NCI-H446 (cell line): ENCODE measurements at places on chromosomes 16 and 17.

GRCh38 chr17:56819431-56820145 is 14.1 kb downstream of the C17orf67 start:
- peak; percentile 28 for DNase-seq

DNA sequence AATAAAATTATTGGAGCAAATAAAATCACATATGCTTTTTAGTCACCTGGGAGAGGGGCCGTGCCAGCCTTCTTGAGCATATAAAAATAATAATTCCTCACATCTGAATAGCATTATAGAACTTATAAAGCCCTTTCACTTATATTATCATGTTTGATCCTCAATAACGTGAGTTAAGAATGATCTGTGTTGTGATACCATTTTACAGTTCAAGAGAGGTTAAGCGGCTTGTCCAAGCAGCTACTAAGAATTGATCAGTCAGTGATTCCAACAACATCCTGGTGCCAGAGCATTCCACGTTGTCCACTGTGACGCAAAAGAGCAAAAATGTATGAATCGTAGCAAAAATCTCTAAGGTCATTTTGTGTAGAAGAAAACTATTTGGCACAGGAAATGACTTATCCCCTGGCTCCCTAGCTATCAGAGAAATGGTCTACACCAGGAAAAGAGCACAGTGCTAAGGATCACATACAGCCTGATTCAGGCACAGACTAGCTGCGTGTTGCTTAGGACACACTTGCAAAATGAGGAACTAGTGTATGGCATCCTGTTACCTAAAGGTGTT is 33.0 kb downstream of the ANKFN1 start:
- no peak for DNase-seq

GRCh38 chr17:20276421-20276820 is 190.9 kb downstream of the LGALS9B start:
- no peak for DNase-seq

DNA sequence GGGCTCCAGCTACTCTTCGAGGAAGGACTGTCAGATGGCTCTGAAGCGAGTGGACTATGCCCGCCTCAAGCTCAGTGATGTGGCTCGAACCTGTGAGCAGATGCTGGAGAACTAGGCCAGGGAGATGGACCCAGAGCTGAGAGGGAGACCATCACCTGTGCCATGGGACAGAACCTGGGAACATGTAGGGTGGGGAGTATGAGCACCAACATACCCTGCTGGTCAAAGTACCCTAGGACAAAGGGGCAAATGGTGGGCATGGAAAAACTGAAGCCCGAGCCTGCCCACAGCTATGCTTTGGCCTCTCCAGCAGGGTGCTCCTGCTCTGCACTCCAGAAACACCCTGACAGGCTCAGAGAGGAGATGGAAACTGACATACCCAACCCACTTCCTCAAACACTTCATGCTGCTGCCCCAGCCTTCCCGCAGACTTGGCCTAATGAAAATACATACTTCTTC is 1.9 kb downstream of the MED11 start:
- no peak for DNase-seq

DNA sequence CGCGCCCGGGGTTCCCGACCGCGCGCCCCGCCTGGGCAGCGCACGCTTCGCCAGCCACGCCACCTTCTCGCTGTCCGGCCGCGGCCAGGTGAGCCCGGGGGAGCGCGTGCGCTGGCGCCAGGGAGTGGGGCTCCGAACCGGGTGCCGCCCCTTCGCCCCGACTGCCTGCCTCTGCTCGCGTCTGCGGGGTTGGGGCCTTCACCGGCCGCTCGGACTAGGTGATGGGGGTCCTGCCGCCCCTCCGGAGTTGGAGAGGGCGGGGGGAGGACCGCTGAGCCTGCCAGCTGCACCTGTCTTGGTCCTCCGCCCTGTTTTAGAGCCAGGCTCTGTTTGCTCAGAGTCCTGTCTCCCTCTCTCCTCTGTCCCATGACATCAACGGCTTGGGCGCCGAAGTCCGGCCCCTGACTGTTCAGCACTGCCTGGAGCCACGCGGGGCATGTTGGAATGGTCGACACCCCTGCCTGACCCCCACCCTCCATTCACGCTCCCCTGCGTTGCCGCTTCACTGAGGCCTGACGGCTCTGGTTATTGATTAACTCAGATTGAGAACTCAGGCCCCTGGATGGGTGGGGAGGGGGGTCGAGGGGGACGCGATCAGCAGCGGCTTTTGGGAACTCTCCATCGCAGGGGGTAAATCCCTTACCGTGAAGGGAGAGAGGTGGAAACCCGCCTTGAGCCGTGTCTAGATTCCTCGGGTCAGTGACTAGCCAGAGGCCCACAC is 748 bp downstream of the SMTNL2 start:
- DNase-seq = no peak

GRCh38 chr16:69818891-69819545 is 56.9 kb downstream of the WWP2 start:
- DNase-seq = no peak

DNA sequence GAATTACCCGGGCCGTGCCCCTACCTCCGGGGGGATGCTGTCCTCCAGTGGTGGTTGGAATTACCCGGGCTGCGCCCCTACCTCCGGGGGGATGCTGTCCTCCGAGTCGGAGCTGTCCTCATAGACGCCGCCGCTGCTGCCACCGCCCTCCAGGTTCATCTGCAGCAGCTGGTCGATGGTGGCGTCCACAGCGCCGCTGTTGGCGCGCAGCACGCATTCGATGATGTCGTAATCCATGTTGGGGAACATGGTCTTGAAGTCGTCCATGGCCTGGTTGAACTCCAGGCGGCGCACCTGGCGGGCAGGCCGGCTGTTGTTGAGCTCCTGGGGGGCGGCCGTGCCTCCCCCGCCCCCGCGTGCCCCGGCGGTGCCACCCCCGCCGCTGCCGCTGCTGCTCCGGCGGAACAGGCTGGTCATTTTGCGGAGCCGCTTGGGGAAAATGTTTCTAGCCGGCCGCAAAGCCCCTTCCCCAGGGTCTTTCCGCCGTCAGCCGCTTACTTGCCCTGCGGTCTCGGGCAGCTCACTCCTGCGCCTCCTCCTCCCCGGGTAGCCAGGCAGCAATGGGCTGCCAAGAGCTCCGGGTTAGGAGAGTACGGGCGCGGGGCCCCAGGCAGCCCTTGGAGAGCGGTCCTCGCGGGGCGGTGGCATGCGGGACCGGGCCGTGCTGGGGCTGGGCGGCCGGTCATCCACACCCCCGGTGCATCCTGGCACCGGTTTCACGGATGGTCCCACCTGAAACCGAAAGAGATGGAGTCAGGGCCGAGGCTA is 35.5 kb upstream of the MRPS23 start:
- DNase-seq = no peak

DNA sequence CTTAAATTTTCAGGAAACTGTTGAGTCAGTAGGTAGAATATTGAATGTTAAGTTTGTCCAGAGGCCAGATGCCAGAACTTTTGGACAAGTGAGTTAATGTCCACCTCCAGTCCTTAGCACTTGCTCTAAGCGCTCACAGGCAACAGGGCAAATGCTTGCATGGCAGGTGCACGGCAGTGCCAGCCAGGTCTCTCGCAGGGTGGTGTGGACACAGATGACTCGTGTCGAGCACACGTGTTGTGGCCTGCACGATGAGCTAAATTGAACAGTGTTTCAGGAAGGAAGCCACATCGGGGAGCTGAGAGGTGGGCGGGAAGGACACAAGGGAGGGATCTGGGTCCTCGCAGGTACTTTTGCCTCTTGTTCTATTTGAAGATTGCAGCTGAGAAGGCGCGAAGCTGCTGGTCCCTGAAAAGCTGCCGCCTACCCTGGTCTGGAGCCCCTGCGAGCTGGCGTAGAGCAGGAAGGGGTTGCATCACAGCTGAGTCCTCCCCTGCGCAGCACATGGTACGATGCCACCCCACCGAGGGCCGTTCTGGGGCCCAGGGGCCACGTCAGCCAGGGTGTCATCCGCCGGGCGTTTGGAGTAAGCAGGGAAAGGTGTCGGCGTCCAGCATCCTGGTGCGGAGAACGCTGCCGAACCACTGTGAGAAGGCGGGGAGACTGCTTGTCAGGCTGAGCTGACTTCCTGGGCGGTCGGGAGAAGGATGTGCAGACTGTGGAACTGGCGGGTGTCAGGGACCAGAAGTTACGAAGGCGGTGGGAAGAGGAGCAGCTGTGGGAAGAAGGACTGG is 6.3 kb downstream of the RAB40C start:
- no peak for DNase-seq

GRCh38 chr16:66800856-66801255 is 528 bp downstream of the TERB1 start:
- DNase-seq = no peak

DNA sequence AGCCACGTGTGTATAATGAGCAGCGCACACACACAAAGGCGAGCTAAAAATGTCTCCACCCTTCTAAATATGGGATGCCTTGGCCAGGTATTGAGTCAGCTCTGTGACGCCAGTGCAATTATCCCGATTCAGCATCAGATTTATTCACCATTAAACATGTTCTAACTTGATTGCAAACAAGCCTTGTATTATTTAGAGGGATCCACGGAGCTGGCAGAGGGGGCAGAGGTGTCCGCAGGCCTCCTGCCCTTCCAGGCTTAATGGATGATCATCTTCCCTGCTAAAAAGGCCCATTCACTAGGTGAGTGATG is 591.7 kb downstream of the MAF start:
- no peak for DNase-seq

DNA sequence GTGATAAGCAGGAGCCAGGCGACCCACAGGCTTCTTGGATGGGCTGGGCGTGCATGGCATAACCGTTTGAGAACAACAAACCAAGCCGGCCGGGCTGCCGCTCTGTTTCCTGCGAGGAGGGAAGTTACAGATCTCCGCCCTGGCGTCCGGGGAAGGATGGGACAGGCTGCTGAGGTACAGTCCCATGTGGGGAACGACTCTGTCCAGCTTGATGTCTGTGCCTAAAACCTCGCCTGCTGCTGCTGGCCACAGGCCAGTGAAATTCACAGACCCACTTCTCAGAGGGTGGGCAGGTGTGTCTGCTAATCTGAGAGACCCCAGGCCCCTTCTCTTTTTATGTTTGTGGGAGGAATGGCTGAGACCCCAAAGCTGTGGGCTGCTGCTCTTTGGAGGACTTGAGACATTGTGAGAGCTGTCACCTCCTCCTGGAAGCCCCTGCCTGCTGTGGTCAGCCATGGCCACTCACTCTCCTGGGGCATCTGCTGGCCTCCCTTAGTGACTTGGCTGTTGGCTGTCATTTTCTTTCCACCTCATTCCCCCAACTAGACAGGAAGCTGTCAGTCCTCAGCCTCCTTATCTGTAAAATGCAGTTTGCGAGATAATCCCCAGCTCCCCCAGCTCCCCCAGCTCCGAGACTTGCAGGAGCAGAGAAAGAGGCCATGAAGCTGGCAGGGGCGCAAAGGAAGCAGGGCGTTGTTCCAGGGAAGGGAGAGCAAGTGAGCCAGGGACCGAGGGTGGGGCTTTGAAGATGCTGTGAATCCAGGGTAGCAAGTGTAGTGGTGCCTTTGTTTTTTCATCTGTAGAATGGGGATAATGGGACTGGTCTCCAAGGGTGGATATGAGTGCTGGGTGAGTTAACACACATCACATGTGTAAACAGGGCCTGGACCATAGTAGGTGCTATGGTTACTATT is 51.0 kb downstream of the CMIP start:
- DNase-seq = no peak

GRCh38 chr16:56423584-56424403 is 1.6 kb downstream of the AMFR start:
- DNase-seq = no peak

DNA sequence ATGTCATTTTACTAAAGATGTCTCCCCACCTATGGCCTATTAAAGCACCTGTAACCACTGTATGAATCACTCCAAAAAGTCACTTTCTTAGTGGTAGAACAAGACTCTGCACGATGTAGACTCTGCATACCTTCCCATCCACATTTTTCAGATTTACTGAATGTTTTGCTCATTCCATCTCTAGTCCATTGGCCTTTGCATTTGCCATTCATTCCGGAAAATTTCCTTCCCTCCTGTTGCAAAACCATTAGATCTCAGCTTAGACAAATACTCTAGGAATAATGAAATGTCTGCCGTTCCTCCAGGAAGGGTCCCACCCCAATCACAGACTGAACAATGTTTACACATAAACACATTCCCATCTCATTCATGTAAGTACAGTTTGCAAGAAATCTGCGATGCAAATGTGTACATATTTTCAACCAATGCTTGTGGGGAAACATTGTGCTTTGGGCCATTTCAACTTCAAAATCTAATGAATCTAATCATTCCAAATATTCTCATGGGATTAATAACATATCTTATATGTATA is 146.3 kb upstream of the XYLT1 start:
- no peak for DNase-seq

GRCh38 chr17:8944748-8945147 is 20.8 kb downstream of the PIK3R5 start:
- no peak for DNase-seq

DNA sequence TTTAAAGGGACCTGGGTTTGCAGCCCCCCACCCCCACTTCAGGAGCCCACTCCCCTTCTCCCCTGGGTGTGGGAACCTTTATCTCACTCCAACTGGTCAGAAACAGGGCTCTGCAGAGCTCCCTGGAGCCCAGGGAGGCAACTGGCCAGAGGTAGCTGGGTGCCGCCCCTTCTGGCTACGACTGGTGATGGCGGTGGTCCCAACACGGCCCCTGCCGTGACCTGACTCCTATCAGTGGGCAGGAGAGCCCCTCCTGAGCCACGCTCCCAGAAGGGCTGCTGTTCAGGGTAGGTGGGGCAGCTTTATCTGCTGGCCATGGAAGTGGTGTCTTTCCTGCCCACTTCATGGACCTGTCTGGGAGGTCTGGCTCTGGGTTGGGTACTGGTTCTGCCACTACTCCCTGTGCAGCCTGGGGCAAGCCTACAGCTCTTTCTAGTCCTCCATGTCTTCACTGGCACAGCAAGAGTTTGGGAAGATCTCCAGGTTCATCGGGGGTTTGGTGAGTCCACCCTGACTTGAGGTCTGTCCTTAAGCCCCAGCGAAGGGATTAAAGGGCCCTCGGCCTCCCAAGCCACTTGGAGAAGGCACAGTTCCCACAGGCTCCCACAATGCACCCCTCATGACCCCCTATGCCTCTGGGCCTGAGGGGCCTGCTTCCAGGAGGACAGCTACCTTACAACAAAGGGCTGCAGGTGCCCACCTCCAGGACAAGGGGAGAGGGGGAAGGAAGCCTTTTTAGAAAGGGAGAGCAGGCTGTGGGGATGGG is 5.5 kb upstream of the SREBF1 start:
- DNase-seq = no peak

- no peak for DNase-seq
Observed at GRCh38 chr17:64262198-64262999, 661 bp downstream of the TEX2 start.

DNA sequence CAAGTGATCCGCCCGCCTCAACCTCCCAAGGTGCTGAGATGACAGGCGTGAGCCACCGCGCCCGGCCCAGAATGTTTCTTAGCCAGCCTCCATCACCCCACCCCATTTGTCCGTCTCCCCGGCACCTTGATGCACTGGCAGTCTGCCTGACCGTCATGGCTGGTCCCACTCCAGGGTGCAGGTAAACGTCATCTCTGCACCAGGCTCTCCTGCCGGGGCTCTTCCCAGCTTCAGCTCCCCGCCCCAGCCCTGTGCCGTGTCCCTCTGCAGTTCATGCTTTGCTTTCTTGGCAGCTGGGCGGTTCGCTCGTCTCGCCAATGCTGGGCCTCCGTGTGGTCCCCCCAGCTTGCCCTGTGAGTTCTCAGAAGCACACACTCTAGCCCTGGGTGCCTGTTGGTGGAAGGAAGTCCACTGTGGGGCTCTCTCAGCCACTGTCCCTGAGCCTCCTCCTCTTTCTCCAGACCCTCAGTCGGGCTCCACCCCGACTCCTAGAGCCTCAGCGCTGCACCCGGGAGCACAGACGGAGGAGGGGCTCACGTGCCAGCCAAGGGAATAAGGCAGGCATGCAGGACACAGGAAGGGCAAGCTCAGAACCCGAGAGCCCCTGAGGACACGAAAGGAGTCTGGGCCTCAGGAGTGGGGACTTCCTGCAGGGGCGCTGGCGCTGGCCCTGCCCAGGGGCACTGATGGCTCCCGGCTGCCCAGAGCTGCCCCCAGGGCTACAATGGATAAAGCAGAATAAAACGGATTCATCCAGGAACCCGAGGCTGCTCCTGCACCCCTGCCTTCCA is 12.0 kb downstream of the HS3ST6 start:
- no peak for DNase-seq
